ENCODE measurements at places on chromosomes 5 and 9.

- no peak for DNase-seq
These were observed 159.1 kb downstream of the FAM114A2 start for GRCh38 chr5:153879596-153879995.

GRCh38 chr9:124016175-124017050, 4.8 kb downstream of the LHX2 start:
- no peak for DNase-seq

DNA sequence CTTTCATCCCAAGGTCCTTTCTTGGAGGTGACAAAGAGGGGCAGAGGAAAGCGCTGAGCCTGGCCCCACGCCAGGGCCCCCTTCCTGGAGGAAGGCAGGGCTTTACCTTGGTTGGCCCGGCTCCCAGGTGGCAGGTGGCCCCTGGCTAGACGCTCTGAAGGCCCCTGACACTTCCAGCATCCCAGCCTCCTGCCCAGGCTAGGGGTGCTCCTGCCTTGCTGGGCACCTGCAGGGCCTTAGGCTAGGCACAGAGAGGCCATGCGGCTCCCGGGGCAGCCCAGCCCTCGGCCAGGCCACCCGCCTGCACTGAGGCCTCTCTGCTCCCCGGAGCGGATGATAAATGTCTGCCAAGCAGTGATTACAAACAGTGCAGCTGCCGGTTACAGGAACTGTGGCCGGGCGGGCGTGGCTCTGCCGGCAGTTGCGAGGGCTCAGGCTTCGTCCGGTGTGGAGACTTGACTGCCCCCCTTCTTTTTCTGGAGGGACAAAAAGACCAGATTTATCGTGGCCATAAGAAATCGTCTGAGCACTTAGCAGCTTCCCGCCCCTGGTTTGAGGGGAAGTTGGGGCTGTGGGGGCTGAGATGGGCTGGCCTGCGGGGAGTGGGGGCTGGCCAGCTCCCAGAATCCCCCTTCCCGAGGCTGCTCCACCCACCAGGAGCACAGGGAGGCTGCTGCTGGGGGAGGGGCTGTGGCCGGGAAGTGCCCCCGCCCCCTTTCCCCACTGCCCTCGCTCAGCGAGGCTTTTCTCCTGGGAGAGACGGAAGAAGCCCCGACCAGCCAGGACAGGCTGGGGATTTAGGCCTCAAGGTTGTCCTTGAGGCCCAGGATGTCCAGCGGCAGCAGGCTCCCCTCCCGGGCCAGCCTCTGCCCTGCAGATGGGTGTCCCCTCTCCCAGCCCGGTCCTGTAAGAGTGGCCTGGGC, 31.6 kb upstream of the UBAC1 start:
- no peak for DNase-seq

- no peak for DNase-seq
These were observed 133.7 kb downstream of the GPBP1 start for GRCh38 chr5:57307516-57307915.

DNA sequence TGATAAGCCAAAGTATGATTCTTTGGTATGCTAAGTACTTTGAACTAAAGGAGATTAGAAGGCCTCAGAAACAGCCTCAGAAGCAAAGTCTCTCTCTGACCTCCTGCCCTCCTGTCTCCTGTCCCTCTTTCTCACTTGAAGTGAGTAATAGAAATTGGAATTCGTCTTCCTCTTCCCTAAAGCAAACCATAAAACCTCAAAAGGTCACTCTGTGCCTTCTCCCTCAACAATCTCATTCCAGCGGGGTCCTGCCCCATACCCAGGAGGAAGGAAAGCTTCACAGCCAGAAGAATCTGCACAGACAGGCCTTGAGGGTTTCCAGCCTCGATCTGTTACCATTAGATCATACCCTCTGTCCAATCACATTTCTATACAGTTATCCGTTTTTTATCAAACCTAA, 87.8 kb downstream of the HAPLN1 start:
- no peak for DNase-seq

DNA sequence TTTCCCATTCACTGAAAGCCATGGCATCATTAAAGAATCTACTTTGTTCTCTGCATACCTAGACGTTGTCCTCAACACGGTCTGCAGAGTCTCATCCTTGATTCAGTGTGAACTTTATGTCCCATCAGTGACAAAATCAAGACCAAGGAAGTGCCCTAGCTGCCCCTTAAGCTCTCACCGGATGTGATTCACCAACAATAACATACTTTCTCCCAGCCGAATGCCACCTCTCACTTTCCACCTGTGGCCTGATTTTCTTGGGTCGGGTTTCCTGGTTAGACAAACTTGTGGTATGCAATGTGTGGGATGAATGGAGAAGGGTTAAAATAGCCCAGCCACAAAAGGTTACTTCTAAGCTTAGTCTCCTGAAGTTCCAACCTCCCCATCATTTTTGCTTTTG, 145.3 kb upstream of the PAPPA start:
- DNase-seq, result no peak

- no peak for DNase-seq
These were observed 48.6 kb downstream of the COL15A1 start for GRCh38 chr9:98992107-98992884.

DNA sequence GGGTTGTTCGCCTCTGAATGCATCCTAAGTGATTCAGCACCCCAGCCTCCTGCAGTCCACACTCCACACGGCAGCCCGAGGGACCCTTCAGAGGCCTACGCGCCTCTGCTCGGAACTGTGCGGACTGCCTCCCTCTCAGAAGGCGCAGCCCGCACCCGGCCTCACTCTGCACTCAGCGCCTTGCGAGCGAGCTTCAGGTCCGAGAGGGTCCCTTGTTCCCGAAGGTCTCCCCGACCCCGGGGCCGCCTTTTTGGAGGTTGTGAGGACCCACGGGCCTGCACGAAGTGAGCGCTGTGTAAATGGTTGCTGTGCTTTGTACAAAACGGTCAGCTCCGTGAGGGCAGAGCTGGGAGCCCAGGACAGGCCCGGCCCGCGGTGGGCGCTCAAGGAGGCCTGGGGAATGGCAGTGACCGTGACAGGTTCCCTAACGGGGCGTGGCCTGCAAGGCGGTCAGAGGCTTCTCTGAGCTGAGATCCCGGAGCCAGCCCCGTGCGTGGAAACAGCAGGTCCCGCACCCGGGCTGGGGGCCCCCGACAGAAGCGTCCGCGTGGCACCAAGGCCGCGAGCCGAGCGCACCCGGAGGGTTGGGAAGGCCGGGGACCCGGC, 698 bp upstream of the CACNA1B start:
- no peak for DNase-seq

DNA sequence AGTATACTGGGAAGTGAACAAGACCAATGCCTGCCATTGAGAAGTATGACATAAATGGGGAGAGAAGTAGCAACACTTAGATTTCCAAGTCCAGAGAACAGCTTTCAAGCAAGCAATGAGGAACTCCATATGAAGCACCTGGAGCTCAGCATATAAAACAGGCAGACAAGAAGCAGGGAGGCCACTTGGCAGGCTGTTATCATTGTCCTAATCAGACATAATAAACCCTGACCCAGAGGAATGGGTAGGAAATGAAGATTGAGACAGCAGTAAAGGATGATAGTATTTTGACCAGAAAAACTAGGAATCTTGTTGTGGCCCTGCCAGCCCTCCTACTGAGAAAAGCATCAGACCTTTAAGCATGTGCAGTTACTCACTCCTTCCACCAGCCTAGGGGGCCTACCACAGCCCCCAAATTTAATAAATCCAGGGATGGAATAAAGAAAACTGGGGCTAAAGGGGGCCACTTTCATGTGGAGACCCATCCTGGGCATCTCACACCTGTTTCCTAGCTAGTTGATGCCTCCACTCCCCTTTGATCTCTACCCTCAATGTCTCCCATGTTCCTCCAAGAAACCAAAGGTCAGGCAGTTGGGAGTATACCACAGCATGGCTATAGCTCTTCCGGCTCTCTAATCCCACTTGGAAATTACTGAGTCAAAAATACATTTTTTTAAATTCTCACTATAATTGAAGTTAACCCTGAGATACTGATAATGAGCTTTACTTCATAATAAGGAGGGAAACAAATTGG, 135.1 kb downstream of the SIL1 start:
- DNase-seq, result no peak

DNA sequence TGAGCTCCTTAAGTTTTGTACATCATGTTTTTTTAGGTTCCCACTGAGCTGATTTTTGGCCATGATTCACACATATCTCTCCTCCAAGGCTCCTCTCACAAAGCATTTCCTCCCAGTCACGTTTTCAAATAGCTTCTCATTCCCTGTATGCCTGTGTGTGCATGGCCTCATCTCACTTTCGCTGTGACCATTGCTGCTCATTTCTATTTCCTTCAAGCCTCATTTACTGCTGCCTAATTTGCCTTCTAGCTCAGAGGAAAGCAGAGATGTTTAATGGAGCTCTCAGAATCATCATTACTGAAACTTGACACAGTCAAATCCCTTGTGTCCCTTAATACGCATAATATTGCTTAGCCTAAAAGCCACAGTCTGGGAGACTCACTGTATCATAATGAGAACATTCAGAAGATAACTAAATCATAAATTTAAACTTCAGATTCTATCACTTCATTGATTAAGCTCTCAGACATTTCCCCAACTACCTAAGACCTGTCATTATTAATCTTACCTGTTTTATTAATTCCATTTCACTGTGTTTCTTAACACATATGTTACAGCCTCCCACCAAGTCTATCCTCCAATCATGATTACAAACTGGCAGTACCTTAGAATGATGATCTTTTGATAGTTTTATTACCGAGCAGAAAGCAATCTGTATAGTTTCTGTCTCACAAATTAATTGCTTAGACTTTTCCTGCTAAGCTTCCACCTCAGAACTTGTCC, 278.3 kb upstream of the PTGER4 start:
- DNase-seq, result no peak

DNA sequence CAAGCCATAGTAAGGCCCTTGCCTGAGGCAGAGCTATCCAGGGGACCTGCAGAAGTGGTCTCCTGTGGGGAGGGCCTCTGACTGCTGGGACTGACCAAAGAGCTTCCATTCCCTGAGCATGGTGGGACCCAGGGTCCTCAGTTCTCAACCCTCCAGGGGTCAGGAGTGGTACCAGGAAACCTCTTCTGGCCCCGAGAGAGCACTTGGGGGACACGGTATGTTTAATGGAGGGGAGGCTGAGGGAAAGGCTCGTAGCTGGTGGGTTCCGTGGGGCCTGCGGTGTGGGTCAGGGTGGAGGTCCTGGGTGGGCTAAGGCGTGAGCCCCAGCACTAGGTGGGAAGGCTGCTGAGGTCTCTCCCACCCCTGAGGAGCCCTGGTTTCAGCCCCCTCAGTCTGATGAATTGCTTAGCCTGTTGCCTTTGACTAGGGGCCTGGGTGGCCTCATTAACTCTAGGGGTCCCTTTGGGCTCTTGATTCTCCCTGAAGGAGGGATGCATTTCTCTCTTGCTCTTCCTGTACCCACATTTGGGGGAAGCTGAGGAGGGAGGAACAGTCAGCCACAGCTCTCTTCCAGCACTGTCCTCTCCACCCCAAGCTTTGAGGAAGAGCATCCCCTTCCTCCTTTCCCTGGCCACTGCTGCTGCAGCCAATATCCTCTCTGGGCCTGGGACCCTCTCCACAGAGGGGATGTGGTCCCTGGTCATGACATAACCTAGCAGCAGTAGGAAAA, 34.0 kb downstream of the CSF1R start:
- DNase-seq, result no peak

- DNase-seq, result no peak
These were observed 35.6 kb downstream of the ERP44 start for GRCh38 chr9:100063185-100063584.

- DNase-seq, result no peak
These were observed 20.0 kb upstream of the GRIN3A start for GRCh38 chr9:101758304-101758930.

DNA sequence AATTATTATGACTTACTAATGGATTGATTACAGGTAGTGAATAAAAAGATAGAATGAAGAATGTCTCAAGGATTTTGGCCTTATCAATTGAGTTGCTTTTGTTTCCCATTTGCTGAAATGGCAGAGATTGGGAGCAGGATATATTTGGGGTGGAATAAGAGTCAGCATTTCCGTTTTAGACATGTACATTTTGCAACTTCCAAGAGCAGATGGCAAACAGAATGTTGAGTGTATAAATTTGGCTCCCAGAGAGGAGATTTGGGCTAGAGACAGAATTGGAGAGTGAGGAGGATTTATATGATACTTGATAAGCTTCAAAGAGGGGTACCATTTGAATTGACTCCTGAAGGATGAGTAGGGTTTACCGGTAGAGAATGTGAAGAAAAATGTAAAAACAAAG, 437.9 kb upstream of the PAPPA start:
- DNase-seq, result no peak

- DNase-seq, result no peak
These were observed 71.3 kb downstream of the LMX1B start for GRCh38 chr9:126684965-126685465.

DNA sequence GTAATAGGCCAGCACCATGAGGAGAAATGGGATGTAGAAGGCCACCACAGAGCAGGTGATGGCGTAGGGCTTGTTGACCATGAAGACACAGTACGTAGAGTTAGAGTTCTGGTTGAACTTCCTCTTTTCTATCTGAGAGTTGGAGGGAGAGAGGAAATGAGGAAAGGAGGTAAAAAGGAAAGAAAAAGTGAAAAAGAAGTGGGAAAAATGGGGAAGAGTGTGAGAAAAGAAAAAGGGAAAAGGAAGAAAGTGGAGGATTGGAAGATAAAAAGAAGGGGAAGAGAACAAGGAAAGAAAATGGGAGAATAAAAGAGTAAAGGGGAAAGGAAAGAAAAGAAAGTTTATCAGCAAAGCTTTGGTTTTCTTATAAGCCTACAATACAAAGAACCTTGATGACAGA, 126.1 kb downstream of the FBXO38 start:
- DNase-seq, result no peak

DNA sequence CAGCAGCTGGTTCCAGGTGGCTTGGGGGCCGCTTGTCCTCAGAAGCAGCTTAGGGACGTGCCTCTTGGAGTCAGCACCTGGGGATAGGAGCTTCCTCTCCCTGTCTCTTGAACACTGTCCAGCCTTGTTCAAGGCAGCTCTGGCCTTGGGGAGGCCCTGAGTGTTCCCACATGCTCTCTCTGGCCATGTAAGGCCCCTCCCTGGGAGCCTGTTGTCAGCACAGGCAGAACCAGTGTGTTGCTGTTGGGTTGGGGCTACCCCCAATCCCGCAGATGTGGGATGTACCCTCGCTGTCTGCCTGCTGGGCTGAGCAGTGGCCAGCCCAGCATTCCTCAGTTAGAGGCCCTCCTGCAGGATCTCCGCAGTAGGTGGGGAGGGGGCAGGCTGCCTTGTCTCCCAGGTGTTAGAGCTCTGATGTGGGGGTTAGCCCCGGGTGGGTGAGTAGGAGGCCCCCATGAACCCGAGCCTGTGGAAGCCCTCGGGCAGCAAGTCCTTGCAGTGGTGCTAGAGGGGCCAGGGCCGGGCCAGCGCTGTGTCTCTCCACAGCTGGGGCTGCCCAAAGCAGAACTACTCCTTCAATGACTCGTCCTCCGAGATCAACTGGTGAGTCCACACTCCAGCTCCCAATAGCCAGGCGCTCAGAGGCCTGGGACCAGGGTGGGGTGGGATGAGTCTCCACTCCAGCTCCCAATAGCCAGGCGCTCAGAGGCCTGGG, 51.6 kb downstream of the KCNT1 start:
- no peak for DNase-seq
